Right lung (tissue), 10 donors: ENCODE measurements at places on chromosomes 6 and 20. TPM values are rescaled to one million over a fixed set of nuclear protein-coding genes. Genes with fewer than 3 reads are reported as not detected.

DNA sequence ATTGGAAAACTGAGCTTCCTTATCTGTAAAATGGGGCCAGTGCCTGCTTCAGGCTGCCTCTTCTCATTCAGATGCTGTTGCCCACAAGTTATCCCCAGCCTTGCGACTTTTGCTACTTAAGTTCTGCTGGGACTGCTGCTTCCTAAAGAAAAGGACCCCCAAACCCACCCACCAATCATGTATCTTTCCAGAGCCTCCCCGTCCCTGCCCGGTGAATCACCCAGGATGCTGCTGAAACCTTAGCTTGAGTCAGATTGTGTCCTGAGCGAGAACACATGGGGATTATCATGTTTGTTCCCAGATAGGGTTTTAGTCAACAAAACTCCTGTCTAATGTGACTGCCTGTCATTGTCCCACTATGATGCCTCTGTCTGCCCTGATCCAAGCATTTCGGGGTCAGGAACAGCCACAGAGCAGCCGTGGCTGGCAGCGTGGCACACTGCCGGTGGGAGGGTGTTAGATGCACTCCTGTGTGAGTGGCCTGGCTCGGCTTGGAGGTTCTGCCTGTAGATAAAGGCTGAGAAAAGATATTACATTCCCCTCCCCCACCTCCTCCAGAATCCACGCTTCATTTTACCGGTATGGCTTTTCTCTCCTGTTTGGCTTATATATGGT lies 79.9 kb downstream of the TOX2 start:
- no peak for DNase-seq

- DNase-seq, result no peak
Observed at GRCh38 chr6:127630800-127631199, 53.8 kb downstream of the C6orf58 start.

GRCh38 chr6:26158581-26159356 lies 71.5 kb downstream of the HFE start:
- peak; percentile 75 for DNase-seq

DNA sequence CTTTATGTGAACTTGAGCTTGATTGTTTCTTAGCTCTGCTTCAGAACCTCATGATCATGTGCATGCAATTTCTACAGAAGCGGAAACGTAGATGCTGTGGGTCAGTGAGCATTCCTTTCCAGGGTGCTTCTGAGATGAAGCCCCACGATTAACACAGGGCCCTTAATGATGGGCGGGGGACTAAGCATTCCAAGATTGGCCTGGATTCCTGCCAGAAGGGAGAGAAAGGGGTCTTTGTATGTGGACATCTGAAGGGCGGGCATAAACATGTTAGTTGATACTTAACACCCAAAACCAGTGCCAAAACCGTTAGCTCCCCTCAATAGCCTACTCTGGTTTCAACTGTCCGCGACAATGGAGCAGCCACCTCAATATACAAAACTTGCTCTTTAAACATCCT lies 46.9 kb upstream of the POU3F2 start:
- DNase-seq, result no peak

DNA sequence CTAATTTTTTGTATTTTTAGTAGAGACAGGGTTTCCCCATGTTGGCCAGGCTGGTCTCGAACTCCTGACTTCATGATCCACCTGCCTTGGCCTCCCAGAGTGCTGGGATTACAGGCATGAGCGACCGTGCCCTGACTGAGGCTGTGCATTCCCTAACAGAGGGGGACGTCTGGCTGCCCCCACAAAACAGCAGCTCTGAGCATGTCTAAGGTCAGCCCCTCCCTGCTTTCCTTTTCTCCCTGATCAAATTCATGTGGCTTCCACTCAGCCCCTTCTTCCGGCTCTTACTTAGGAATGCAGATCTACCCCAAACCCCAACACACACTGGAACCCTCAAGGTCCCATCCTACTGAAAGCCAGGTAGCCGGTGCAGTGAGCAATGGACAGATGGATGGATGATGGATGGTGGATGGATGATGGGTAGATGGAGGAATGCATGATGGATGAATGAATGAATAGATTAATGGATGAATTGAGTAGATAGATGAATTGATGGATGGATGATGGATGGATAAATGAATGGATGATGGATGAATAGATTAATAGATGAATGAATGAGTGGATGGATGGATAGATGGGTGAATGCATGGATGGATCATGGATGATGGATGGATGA lies 91.5 kb upstream of the BHLHE23 start:
- DNase-seq, result no peak

DNA sequence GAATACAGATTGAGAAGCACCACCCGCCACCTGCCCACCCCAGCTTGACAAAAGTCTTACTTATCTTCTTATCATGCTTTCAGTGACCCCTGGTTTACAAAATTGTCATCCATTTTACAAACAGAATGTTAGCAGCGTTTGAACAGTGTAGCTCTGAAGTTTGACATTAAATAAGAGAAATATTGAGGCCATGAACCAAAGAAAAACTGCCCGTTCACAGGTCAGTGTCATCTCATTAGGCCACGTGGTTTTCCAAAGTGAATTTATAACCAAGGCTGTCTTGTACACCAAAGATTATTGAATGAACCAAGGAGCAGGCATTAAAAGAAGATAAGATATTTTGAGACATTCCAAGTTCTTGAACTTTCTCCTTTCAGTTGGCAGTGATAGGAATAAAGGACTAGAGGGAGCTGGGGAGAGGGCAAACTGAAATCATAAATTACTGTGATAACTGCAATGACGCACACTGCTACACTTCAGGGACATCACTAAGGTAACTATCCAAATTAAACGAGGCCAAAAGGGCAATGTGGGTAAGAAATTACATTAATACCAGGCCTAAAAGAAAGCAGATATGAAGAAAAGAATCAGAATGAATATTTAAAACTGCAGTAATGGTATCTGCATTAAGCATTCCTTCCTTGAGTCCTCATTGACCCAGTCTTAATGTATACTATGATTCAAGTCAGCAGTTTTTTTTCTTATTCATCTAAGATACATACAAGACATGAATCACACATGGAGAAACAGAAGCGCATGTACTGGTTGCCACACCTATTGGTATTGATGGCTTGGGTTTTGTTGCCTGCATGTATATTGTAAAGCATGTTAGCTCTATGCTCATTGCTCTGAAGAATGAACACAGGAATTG lies 159.8 kb upstream of the ARG1 start:
- no peak for DNase-seq

GRCh38 chr6:39367700-39368099 lies 45.2 kb upstream of the KCNK16 start:
- DNase-seq, result no peak

DNA sequence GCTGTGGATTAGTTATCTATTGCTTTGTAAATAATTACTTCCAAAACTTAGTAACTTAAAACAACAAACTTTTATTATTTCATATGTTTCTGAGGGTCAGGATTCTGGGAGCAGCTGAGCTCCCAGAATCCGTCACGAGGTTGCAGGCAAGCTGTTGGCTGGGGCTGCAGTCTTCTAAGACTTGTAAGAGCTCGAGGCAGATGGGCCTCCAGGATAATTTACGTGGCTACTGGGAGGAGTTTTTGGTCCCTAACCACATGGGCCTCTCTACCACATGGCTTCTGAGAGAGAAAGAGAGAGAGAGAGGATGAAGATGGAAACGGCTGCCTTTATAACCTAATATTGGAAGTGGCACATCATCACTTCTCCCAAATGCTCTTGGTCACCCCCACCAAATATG lies 64.9 kb upstream of the SULF2 start:
- no peak for DNase-seq

GRCh38 chr6:20306491-20306890 lies 94.2 kb upstream of the MBOAT1 start:
- DNase-seq, result no peak

DNA sequence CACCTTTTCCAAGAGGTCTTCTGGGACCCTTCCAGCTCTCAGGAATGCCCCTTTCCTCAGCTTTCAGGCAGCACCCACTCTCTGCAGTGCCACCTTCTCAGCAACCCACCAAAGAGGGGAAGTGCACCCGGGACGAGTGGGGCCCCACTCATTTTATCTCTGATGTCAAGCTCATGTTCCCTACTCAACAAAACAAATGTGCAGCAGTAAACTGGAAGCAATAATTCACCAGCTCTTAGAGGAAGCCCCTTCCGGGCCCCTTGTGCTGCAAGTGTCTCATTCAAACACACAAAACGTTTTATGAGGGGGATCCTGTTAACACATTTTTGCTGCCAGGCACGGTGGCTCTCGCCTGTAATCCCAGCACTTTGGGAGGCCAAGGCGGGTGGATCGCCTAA lies 13.6 kb downstream of the GFOD1 start:
- DNase-seq, result no peak

- DNase-seq, result no peak
Observed at GRCh38 chr6:90365002-90365401, 68.4 kb upstream of the BACH2 start.

DNA sequence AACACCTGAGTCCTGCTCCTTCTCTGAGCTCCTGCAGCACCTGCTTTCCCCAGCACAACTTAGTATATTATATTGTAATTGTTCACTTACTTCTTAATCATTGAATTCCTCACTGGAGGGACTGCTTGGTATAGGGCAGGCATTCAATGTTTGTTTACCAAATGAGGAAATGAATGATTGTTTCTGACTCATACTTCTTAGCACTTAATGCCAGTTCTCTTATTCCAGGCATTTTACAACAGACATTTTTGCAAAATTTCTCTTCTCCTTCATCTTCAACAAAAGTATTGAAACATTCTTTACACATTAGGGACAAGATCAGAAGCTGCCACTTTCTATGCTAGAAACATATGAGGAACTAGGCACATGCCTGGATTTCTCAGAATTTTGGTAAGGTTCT lies 119.4 kb downstream of the TBX18 start:
- no peak for DNase-seq

DNA sequence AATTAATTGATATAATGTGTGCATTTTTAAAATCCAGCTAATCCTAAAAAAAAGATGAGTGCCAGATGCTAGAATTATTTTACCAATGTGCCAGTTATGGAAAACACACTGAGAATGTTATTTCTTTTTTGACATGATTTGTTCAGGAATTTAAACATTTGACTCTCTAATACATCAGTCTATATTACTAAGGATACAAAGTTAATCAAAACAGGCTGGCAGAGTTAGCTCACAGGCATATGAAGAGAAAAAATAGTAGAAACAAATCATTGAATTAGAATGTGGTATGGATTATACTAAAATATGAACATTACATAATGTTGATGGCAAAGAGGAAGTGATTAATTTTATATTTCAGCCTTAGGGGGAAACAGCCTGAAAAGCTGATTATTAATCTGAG lies 368.3 kb upstream of the GJE1 start:
- no peak for DNase-seq

- DNase-seq, result no peak
Observed at GRCh38 chr20:21096321-21097043, 9.7 kb downstream of the LINC00237 start.

DNA sequence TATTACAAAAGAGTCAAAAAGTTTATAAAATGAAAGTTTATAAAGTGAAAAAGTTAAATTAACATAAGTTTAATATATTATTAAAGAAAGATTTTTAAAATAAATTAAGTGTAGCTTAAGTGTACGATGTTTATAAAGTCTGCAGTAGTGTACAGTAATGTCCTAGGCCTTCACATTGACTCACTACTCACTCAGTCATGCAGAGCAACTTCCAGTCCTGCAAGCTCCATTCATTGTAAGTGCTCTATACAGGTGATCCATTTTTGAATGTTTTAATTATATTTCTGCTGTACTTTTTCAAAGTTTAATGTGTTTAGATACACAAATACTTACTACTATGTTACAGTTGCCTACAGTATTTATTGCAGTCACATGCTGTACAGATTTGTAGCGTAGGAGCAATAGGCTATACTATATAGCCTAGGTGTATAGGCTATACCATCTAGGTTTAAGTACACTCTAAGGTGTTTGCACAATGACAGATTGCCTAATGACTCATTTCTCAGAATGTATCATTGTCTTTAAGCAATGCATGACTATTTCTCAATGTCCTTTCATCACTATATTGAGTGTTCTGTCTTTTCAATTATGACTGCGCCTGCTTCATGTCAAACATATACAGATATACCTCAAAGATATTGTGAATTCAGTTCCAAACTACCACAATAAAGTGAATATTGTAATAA lies 1110.3 kb upstream of the MAP3K7 start:
- DNase-seq, result no peak

GRCh38 chr20:20839771-20840170 lies 127.3 kb upstream of the RALGAPA2 start:
- DNase-seq, result no peak

DNA sequence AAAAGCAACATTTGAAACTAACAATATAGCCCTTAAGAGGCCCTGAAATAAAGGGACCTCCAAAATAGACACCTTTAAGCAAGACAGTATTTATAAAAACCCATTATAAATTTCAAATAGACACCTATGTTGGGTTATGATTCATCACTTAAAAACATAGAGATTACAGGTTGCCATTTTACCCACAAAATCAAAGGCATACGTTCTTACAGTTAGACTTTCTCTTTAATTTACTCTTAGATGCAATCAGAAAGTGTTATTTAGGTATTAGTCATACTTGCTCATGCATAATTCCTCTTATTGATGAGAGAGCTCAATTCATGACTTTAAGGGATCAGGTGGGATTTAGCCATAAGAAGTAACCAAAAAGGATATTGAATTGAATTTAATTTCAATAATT lies 51.5 kb upstream of the TMEM200A start:
- no peak for DNase-seq

- DNase-seq, result no peak
Observed at GRCh38 chr6:13703496-13703895, 8.1 kb downstream of the RANBP9 start.

DNA sequence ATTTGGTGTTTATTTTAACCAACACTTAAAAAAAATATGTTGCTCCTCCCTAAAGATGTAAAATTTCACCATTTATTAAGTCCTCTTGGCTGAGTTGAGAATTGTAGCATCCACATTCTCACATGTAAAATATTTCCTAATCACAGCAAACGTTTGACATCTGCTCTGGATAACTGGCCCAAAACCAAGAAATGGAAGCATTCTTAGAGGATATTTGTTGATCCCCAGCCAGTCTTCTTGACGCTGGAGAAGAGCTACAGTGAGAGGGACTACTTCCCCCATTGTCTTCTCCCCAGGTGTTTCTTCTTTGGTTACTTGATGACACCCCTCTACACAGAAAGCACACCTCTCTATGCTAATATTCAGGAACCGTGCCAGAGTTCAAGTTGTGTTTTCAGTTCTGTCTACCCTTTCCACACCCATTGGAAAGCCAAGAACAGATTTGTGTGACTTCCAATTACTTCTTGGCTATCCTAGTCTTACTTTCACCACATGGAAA lies 454.5 kb upstream of the JAG1 start:
- peak; percentile 16 for DNase-seq

- DNase-seq, result no peak
Observed at GRCh38 chr20:63700199-63701050, 4.0 kb downstream of the TNFRSF6B start.

GRCh38 chr20:22789676-22790075 lies 205.3 kb upstream of the FOXA2 start:
- DNase-seq, result no peak

MYCT1 gene
- 38.1 TPM for polyA plus RNA-seq

TMEM170B gene
- 5.7 TPM for polyA plus RNA-seq

CAGE1 gene
- 0.05 TPM for polyA plus RNA-seq

CD109 gene
- polyA plus RNA-seq, result 23.4 TPM

GTSF1L gene
- not detected for polyA plus RNA-seq

CCN5 gene
- 0.43 TPM for polyA plus RNA-seq

CST5 gene
- polyA plus RNA-seq, result 0.28 TPM

SOBP gene
- 9.2 TPM for polyA plus RNA-seq

FRS3 gene
- 12.1 TPM for polyA plus RNA-seq

DLL1 gene
- 7.0 TPM for polyA plus RNA-seq
